Bronchus fibroblast of lung (primary cell): ENCODE measurements at places on chromosomes 3 and 15. TPM values are rescaled to one million over a fixed set of nuclear protein-coding genes. Genes with fewer than 3 reads are reported as not detected.

Gene AHSG
- total RNA-seq: not detected in 2 replicates

Gene KIF7
- 7.6 and 8.6 TPM in 2 replicates for total RNA-seq

Gene PIGZ
- 0.34 and 0.59 TPM in 2 replicates for total RNA-seq

Gene GRAMD2A
- total RNA-seq: 0.74 and 1.5 TPM in 2 replicates

Gene ALPK3
- total RNA-seq: 0.74 and 0.84 TPM in 2 replicates
